ENCODE measurements at places on chromosomes 4 and X.

- no peak for DNase-seq
Measured at GRCh38 chr4:76984788-76985211, 35.2 kb downstream of the SEPTIN11 start.

GRCh38 chr4:181971411-181971810 lies 271.8 kb upstream of the TENM3 start:
- DNase-seq, result no peak

- no peak for DNase-seq
Measured at GRCh38 chrX:107119283-107119682, 661 bp upstream of the RBM41 start.

GRCh38 chr4:169971456-169972015 lies 54.7 kb downstream of the MFAP3L start:
- no peak for DNase-seq

- DNase-seq, result no peak
Measured at GRCh38 chr4:16785793-16786527, 112.5 kb downstream of the LDB2 start.

DNA sequence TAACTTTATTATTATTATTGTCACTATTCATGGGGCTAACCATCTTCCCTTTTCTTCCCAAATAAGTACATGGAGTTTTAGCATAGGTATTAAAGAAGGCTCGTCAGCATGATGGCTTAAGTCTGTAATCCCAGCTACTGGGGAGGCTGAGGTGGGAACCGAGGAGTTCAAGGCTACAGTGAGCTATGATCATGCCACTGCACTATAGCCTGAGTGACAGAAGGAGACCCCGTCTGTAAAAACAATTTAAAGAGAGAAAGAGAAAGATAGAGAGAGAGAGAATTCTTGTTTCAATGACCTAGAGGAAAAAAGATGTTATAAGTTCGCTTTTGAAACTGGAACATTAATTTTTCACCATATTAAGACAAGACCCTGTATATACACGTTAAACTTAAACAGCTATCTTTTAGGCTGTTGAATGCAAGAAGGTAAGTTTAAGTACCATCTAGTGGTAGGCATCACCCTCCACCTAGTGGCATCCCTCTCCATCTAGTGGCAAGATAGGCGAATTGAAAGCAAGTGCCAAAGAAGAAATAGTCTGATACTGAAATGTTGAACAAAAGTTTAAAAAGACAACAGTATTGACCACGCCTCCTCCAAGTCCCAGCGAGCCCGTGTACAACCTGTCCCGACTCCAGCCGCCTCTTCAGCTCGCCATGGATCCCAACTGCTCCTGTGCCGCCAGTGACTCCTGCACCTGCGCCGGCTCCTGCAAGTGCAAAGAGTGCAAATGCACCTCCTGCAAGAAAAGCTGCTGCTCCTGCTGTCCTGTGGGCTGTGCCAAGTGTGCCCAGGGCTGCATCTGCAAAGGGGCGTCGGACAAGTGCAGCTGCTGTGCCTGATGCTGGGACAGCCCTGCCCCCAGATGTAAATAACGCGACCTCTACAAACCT lies 26.0 kb upstream of the YTHDC1 start:
- peak; percentile 68 for DNase-seq

DNA sequence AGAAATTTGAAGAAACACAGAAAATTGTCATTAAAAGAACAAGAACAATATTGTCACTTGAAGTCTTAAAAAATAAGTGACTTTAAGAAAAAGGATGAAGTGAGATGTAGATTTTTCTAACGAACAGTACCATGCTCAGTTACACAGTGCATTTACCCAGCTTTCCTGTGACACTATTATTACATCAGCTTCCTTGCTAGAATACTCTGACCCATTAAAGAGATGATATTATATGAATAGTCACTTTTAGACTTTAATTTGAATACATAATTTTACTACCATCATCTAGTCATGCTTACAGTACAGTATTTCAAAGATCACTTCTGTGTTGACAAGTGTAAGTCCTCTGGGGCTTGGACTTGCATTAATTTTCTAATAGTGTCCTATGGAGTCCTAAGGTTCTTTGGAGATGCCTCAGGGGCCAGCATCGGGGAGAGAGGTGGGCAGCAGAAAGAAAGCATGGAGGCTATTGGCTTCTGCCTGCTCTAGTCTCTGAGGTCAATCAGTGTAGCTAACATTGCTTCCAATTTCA lies 10.7 kb downstream of the COL25A1 start:
- DNase-seq, result no peak

- DNase-seq, result no peak
Measured at GRCh38 chrX:86604607-86605006, 456.4 kb downstream of the DACH2 start.

DNA sequence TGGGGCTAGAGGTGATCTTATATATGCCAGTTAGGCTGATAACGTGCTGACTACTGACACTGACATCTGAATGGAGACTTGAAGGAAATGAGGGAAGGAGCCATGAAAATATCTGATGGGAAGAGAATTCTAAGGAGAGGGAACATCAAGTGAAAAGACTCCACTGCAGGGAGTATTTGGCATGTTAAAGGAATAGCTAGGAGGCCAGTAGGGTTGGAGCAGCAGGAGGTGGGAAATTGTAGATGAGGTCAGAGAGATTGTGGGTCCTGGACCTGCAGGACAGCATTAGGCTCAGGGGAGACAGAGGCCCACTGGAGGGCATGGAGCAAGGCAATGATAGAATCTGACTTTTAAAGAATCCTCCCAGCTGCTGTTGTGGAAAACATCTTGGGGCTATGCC lies 55.8 kb upstream of the NSUN7 start:
- DNase-seq, result no peak
